ENCODE measurements at places on chromosomes 12 and 14.

DNA sequence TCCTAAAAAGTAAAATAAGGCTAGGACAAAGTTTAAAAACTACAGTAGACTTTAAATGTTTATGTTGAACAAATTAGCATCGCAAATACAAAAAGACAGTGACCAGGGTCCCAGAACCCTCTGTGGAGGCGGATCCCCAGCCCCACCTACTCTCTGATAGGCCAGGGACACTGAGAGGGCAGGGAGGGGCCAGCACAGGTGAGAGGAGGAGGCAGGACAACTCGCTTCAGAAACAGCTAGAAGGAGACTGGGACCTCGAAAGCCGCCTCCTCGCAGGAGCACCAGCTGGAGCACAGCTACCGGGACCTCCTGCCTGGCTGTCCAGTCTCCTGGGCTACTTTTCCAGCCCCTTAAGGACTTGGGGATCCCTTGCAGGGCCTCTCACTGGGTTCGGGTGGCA is 992 bp downstream of the DNAH10 start:
- no peak for DNase-seq

GRCh38 chr12:88736031-88736430 is 155.8 kb upstream of the KITLG start:
- no peak for DNase-seq

DNA sequence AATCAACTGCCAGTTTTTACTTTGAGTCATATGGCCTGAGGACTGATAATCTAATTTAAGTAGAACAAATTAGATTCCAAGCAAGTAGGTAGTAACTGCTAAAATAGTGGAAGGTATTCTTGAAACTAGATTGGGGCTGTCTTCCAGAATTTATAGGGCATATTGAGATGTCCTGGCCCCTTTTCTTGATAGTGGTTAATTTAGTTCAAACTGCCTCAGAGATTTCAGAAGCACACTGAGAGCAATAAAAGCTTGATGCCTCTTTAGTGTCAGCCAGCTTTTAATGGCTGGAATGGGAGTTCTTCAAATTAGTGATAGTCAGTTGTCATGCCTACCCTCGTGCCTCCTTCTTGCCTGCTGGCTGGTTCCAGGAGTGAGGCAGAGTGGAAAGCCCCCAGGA is 120.5 kb downstream of the AKAP6 start:
- DNase-seq = no peak

GRCh38 chr14:75985618-75986438 is at the start of gene IFT43:
Gene IFT43, plus strand, starts transcription at chr14:75985763. Its CDS starts 24 bp downstream, at chr14:75985787.
- peak; percentile 97 for DNase-seq

GRCh38 chr12:46454981-46455380 is 82.4 kb upstream of the SLC38A2 start:
- no peak for DNase-seq

DNA sequence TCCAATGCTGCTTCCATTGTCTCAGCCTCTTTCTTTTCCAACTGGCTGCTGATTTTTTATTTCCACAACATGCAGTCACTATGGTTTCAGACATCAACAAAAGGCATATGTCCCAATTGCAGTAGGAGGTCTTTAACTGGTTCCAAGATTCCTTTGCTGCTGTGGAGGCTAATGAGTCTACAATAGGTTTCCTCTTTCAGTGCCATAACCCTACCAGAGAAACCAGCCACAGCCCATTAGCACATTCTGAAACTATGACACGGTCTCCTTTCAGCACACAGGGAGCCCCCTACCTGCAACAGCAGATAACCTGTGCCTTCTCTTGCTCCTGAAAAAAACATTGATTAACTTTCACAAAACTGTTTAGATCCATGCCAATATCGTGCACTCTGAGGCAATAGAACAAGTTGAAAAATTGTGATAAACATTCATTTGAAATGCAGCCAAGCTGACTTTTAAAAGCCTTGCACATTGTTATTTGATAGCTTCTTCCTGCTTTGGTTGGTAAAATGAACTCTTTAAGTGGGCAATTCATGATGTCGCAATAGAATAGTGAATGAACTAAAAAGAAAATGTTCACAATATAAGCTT is 32.4 kb downstream of the PLEKHG7 start:
- DNase-seq = peak; percentile 4

DNA sequence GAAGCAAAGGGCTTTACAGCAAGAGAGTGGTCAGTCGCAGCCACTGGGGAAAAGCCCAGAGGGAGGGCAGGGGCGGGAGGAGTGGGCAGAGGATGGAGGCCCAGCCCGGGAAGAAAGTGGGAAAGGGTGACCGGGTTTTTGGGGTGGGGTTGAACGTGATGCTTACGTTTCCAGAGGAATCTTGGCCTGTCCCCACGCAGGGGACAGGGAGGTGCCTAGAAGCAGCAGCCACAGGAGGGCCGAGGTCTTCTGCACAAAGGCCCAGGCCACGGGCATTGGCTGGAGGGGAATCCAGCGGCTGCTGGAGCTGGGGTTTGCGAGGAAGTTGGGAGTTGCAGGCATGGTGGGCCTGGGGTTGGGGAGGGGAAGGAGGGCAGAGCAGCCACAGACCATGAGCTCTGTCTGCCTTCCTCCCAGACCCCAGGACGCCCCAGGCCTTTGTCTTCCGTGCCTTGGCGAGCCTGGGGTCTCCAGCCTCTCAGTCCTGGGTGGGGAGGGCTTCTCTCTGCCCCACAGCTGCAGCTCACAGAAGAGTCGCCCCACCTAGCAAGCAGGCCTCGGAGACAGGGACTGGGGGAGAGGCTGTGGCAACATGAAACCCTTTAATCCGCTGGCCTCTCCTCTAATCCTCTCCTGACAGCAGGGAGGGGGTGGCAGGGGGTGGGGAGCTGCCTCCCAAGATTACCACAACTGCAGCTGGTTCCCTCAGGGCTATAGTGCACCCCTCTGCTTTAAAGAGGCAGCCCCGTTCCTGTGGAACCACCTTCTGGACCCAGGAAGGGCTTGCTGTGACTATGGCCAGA is at the start of gene CACNA2D4:
TSS of gene CACNA2D4 (minus strand) at position 572 of the 803 bp plus-strand sequence. CDS start at position 393, 179 bp downstream.
- DNase-seq = no peak

- peak; percentile 96 for DNase-seq
Observed at GRCh38 chr14:89276424-89276975, 140.5 kb downstream of the FOXN3 start.

DNA sequence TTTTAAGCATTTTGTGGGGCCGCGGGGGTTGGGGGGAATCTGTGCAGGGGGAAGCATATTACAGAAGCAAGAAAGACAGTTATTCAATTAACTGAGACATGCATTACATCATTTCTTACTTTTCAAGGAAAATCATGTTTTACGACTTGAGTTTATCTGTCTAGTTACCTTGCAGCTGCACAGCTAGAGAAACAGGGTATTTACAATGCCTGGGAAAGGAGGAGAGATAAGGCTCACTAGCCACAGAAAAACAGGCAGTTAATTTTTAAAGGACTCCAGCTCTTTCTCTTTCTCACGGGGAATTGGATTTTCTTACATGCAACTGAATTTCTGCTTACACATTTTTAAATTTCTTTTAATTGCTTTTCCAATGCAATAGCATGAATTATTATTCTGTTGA is 22.2 kb downstream of the FCF1 start:
- DNase-seq = no peak

GRCh38 chr12:72677139-72677538 is 405.0 kb downstream of the TRHDE start:
- DNase-seq = no peak

DNA sequence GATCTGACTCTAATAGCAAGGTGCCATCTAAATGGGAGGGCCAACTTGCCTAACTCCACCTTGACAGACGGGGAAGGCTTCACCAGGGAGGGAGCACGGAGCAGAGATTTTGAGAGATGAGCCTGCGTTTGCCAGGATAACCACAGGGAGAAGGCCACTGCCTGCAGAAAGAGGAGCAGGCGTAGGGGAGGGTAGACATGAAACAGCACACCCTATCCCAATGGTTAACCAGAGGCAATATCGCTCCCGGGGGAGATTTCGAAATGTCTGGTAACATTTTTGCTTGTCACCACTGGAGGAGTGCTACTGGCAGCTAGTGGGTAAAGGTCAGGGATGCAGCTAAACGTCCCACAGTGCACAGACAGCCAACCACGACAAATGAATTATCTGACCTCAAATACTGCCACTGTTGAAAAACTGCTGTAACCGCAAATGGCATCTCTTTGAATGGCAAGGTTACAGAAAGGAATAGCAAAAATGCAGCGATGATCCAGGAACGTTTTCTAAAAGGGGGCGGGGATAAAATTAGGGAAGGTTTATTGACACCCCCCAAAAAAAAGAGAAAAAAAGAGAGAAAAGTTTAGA is 126.0 kb upstream of the ATF7IP start:
- peak; percentile 63 for DNase-seq

GRCh38 chr14:105850853-105851581 is 324.6 kb downstream of the TMEM121 start:
- no peak for DNase-seq

- no peak for DNase-seq
Observed at GRCh38 chr12:116293687-116294453, 16.4 kb upstream of the MED13L start.

- no peak for DNase-seq
Observed at GRCh38 chr12:23843958-23844357, 105.5 kb downstream of the SOX5 start.

- no peak for DNase-seq
Observed at GRCh38 chr12:29147731-29148595, 1.1 kb upstream of the FAR2 start.

- no peak for DNase-seq
Observed at GRCh38 chr14:63962906-63963305, 110.1 kb downstream of the SYNE2 start.

DNA sequence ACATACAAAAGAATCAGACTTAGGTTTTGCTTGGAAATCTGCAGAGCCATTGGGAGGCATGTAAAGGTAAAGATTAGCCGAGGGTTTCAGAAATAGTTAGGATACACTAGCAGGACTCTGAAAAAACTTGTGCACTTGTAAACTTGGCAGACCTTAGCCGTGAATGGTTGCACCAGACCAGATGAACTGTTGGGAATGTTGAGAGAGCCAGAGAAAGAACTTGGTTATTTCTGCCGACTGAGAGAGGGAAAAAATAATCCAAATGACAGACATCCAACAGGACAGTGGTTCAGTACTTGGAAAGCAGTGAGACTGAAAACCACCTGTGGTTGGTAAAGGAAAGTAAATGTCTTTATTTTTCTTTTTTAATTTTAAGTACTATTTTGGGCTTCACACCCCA is 222.5 kb upstream of the DDHD1 start:
- DNase-seq = no peak

GRCh38 chr12:103799857-103800771 is 40.9 kb downstream of the NT5DC3 start:
- DNase-seq = no peak

- DNase-seq = no peak
Observed at GRCh38 chr14:20970647-20970982, 15.3 kb downstream of the RNASE2 start.

GRCh38 chr12:30882706-30883105 is 43.8 kb upstream of the TSPAN11 start:
- no peak for DNase-seq

GRCh38 chr14:95662376-95663186 is 23.6 kb upstream of the TCL1B start:
- no peak for DNase-seq

GRCh38 chr12:20142956-20143355 is 225.4 kb upstream of the PDE3A start:
- DNase-seq = no peak

DNA sequence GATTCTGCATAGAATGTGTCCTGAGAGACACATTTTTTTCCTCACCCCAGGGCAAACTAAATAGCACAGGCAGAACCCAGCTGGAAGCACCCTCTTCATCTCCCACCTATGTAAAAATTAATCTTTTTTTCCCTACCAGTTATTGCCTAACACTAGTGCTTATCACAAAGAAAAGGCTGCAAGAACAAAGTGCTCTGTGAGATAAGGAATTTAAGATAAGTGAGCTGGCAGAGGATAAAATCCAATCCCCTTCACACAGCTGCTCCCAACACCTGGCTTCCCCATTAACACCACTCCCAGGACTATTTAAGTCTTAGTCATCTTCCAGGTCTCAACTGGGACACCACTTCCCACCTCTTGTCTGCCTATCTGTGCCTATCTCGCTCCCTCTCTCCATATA is 75.2 kb downstream of the TTC9 start:
- no peak for DNase-seq

GRCh38 chr12:13022851-13023271 is 21.3 kb upstream of the FAM234B start:
- DNase-seq = no peak

DNA sequence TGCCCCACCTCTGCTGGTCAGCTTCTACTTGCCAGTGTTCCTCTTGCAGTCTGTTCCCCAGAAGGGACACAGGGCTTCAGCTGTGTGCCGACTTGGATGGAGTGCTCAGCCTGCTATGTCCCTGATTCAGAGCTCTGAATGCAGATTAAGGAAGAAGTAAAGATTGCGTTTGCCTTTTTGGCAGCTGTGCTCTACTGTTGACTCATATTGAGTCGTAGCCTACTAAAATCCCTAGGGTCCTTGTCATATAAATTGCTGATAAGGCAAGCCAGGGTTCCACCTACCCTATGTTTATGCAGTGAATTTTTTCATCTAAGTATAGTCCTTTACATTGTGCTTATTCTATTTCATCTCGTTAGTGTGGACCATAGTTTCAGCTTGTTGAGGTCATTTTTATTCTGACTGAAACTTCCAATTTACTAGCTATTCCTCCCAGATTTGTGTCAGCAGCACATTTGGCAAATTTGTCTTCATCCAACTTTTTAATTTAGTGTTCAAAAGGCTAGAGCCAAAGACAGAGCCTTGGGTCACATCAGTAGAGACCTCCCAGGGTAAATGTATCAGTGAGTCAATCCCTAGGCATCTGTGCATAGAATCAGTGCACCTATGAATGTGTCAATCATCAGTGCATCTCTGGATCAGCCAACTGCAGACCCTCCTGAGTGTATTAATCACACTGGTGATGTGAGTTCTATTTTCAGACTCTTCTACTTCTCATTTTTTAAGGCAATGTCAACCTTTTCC is 31.9 kb downstream of the CACNA1C start:
- DNase-seq = no peak
